ENCODE measurements at places on chromosomes 13 and 19. TPM values are rescaled to one million over a fixed set of nuclear protein-coding genes. Genes with fewer than 3 reads are reported as not detected.
A peak's percentile ranks its signal among the peaks of the same experiment; 100 is the strongest.

Gene ZNF66
- total RNA-seq = 7.4 TPM

Gene CFAP97D2
- total RNA-seq = not detected

DNA sequence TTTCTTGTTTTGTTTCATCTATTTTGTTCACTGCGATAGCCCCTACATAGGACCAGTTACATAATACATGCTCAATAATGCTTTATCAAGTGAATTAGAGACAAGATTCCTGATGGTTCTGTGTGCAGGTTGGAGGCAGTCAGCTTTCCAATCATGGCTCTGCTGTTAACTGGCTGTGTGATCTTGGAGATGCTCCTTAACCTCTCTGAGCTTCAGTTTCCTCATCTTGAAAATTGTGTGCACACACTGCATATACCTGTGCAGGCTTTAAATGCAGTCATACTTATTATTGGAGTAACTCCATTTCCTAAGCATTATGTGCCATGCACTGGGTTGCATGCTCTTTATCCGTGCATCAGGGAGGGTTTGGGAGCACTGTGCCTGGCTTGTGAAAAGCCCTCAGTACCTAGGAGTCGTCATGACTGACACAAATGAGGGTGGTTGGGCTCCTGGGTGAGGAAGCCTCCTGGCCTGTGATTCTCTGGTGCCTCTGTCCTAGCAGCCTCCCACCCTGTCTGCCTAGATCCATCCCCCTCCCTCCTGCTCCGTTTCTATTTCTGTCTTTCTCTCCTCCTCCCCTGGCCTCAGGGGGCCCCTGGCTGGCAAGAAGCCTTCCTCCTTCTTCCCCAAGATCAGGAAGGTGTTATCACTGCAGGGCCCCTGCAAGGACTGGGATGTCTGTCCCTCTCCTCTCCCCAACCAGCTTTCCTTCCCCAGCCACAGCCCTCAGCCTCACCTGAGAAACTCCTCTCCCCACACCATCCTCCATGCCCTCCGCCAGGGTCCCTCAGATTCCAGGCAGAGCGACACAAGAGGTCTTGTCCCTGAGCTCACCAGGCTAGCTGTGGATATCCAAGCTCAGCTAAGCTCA, 8.7 kb downstream of the IFNL1 start:
- DNase-seq = no peak

GRCh38 chr19:47790398-47790814, 11.9 kb downstream of the SELENOW start:
- DNase-seq = peak; percentile 77

DNA sequence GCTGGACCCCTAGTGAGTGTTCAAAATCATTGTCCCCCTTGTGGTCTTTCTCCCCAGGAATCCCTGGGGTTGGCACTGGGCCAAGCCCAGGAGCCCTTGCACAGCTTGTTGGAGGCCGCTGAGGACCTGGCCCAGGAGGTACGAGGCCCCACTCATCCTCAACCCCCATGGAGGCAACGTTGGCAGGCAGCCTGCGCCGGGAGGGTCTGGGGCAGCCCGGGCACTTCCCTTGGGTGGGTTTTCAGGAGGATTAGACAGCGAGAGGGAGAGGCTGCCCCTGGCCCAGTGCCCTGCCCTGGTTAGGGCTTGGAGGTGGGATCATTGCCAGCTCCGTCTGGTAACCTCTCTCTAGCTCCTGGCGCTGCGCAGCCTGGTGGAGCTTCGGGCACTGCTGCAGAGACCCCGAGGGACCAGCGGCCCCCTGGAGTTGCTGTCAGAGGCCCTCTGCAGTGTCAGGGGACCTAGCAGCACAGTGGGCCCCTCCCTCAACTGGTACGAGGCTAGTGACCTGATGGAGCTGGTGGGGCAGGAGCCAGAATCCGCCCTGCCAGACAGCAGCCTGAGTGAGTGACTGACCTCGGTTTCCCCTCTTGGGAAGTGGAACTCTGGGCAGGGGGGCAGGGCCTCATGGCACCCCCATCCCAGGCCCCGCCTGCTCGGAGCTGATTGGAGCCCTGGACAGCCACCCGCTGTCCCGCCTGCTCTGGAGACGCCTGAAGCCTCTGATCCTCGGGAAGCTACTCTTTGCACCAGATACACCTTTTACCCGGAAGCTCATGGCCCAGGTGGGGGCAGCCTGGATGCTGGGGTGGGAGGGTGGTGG, 3.0 kb downstream of the ABCA7 start:
- no peak for DNase-seq

DNA sequence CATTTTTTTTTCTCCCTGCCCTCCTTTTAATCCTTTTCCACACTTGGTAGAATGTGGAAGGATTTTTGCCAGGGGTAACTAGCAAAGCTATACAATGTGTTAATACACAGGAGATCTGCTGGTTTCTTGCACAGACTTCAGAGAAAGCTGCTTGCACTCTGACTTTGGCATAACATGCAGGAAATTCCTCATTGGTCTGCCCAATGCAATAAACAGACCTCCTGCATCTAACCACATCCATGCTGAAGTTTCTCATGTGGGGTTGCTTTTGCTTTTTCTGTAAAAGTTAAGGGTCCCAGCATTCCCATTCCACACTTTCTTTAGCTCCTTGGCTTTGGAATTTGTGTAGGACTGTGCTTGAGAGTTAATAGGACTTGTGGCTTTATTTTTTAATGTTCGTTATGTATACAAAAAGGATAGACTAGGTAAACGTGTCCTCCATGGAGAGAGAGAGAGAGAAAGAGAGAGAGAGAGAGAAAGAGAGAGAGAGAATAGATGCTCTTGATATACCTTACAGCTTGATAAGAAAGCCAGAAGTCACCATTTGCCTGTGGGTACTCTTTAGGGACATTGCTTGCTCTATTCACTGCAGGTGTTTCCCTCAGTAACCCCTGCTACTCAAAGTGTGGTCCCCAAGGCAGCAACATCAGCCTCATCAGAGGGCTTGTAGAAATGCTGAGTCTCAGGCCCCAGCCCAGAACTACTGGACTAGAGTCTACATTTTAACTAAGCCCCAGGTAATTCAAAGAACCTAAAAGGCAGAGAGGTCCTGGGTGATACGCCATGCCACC, 170.5 kb downstream of the SHISA2 start:
- no peak for DNase-seq

Measured in CD8-positive, alpha-beta memory T cell (primary cell).